ENCODE measurements at places on chromosomes 7 and 10.

DNA sequence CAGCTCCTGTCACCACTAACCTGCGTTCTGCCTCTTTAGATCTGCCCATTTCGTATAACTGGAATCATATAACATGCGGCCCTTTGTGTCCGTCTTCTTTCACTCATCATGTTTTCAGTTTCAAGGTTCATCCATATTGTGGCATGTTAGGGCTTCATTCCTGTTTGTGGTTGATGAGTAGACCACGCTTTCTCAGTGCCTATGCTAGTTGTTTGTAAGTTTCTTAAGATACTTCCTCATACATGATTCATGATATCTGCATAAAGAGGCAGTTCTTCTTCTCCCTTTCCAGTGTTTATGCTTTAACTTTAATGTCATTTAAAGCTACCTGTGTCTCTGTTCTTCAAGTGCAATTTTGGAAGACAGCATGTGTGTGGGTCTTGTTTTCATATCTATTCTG lies 79.5 kb upstream of the FAM20C start:
- H3K4me3 ChIP-seq, result no peak overlapping the region
- no peak for DNase-seq
- no peaks in the 10 kb centered on the region for H3K4me1 ChIP-seq

DNA sequence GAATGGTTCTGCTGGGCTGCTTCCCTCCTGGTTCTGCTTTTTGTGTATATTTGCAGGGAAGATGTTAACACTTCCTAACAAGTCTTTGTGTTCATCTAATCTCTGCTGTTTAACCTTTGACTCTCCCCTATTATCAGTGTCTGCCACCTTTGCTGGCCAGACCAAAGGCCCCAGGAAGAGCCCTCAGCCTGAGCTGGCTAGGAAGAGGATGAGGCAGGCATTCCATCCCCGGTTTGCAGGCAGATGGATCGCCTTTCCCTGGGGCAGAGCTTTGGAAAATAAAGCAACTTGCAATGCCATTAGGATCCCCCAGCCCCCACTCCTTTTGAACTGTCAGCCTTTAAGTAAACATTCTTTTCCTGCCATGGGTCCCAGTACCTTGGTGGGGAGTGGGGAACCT lies 19.0 kb downstream of the DPCD start:
- peaks cover 9% of the 10 kb centered on the region for H3K4me1 ChIP-seq
- DNase-seq, result no peak
- H3K4me3 ChIP-seq, result no peak overlapping the region
- peaks cover 59% of the 10 kb centered on the region for H3K36me3 ChIP-seq

GRCh38 chr7:72156671-72157070 lies 255.5 kb downstream of the CALN1 start:
- H3K27ac ChIP-seq, result no peak overlapping the region
- no peak overlapping the region for H3K4me3 ChIP-seq
- no peaks in the 10 kb centered on the region for H3K27me3 ChIP-seq

- no peak overlapping the region for H3K4me3 ChIP-seq
- H3K27ac ChIP-seq, result no peak overlapping the region
- DNase-seq, result peak; percentile 36
- H3K36me3 ChIP-seq, result no peaks in the 10 kb centered on the region
- no peaks in the 10 kb centered on the region for H3K4me1 ChIP-seq
- H3K27me3 ChIP-seq, result peaks cover 22% of the 10 kb centered on the region
Observed at GRCh38 chr7:1355568-1356340, 103.5 kb downstream of the MICALL2 start.

DNA sequence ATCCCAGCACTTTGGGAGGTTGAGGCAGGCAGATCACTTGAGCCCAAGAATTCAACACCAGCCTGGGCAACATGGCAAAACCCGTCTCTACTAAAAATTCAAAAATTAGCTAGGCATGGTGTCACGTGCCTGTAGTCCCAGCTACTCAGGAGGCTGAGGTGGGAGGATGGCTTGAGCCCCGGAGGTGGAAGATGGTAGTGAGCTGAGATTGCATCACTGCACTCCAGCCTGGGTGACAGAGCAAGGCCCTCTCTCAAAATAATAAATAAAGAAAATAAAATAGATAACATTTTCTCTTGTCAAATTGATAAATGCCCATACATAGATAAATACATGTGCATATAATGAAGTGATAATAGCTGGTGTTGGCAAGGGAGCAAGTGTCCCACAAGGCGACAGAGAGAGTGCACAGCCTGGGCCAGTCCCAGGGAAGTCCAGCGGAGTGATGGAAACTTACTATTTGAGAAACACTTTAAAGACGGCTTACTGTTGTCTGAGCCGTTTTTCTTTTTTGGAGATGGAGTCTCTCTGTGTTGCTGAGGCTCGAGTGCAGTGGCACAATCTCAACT lies 33.4 kb upstream of the DLG5 start:
- DNase-seq, result no peak
- no peaks in the 10 kb centered on the region for H3K4me1 ChIP-seq
- H3K27me3 ChIP-seq, result no peaks in the 10 kb centered on the region
- no peak overlapping the region for H3K4me3 ChIP-seq
- H3K36me3 ChIP-seq, result no peaks in the 10 kb centered on the region
- no peak overlapping the region for H3K27ac ChIP-seq

DNA sequence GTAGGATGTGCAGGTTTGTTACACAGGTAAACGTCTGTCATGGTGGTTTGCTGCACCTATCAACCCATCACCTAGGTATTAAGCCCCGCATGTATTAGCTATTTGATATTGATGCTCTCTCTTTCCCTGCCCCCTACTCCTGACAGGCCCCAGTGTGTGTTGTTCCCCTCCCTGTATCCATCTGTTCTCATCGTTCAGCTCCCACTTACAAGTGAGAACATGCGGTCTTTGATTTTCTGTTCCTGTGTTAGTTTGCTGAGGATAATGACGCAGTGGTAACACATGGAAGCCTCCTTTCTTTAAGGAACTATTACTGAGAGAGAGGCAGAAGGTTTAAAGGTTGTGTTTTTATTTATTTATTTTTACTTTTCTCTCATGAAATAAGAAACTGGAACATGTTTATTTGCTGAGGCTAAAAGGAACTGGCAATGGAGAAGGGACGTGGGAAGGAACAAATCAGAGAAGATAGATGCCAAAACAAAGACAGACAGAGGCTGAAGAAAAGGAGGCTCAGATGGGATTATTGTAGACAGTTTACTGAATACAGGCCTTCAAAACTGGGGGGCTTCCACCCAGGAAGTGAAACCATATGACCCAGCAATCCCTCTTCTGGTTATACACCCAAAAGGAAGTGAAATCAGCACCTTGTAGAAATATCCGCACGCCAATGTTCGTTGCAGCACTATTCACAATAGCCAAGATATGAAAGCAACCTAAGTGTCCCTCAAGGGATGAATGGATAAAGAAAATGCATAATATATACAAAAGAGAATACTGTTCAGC lies 556.3 kb downstream of the GRM8 start:
- H3K36me3 ChIP-seq, result no peaks in the 10 kb centered on the region
- H3K4me1 ChIP-seq, result peaks cover 9% of the 10 kb centered on the region
- H3K4me3 ChIP-seq, result no peak overlapping the region

Data from heart left ventricle (tissue), 16 donors.